ENCODE measurements at places on chromosomes 7 and 10. TPM values are rescaled to one million over a fixed set of nuclear protein-coding genes. Genes with fewer than 3 reads are reported as not detected.

DNA sequence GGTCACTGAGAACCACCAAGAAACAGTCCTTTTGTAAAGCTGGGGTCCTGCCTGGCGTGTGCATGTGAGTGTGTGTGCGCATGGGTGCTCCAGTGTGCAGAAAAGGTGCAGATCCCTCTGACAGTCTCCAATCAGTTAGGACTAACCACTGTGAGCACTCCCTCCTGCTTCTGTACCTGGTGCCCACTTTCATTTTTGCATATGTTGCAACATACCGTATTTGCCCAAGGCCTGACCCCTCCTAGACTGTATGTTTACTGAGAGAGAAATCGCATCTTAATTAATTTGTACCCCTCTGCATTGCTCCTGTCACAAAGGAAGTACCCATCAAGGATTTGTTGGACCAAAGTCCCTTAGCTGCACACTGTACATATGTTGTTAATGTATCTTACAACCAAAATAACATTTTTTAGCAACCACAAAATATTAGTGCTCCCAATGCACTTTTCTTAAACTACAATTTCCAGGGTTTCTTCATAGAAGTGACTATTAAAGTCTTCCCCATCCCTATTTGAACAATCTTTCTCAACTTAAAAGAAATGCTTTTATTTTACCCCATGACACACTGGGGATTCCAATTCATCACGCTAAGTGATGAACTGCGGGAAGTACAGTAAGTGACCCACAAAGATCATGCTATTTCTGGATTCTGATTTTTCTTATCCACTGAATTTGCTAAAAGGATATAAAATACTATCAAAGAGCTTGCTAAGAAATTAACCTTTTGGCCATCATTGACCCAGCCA, 16.6 kb downstream of the PAXIP1 start:
- H3K27ac ChIP-seq, result no peak overlapping the region
- H3K4me3 ChIP-seq, result no peak overlapping the region
- H3K27me3 ChIP-seq, result no peaks in the 10 kb centered on the region
- peaks cover 4% of the 10 kb centered on the region for H3K4me1 ChIP-seq
- H3K36me3 ChIP-seq, result peaks cover 2% of the 10 kb centered on the region
- DNase-seq, result no peak

DNA sequence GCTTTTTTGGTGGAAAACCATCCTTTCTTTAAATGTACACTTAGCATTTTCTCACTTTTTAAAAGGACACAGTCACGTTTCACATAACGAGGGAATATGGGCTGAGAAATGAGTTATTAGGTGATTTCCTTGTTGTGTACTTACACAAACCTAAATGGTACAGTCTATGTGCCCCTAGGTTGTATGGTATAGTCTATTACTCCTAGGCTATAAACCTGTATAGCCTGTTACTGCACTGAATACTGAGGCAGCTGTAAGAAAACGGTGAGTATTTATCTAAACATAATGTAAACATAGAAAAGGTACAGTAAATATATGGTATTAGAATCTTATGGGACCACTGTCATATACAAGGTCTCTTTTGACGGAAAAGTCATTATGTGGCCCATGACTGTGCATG, 913.5 kb upstream of the GHITM start:
- no peaks in the 10 kb centered on the region for H3K36me3 ChIP-seq
- DNase-seq, result no peak
- H3K27me3 ChIP-seq, result no peaks in the 10 kb centered on the region
- H3K4me3 ChIP-seq, result no peak overlapping the region

PKD2L1 gene
- polyA plus RNA-seq, result 0.06 TPM

DNA sequence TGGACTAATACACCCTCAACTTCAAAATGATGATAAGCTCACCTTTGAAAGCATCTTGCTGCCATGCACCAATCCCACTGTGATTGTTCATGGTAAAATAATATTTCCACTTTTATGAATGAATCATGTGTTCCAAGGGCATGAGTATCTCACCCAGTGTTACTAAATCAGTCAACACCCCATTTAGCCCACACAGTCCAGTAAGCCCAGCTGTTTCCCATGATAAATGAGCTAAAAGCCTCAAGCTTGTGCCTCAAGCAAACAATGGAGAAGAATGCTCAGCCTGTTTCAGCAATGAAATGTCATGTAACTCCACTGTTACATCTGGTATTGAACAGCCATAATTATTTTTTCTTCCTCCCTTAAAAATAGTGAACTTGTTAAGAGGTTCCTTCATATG, 442.5 kb downstream of the XPNPEP1 start:
- no peaks in the 10 kb centered on the region for H3K27me3 ChIP-seq
- H3K4me3 ChIP-seq, result no peak overlapping the region
- DNase-seq, result no peak
- H3K27ac ChIP-seq, result no peak overlapping the region

DNA sequence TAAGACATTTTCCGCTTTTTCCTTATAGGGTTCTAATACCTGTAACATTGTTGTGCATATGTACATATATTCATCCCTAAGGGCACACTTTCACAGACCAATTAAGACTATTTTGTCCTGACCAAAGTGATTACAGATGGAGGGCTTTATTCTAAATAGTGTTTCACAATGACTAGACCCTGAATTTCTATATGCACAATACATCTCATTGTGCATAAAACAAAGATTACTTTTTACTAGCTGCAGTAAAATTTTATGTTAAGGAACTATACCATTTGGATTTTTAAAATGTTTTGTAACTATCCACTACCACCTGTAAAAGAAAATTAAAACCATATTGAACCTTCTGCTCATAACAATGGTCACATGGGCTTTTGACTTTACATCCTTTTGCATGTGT, 87.8 kb downstream of the CTTNBP2 start:
- H3K4me3 ChIP-seq, result no peak overlapping the region
- no peaks in the 10 kb centered on the region for H3K4me1 ChIP-seq
- no peak overlapping the region for H3K27ac ChIP-seq
- no peaks in the 10 kb centered on the region for H3K36me3 ChIP-seq

GRCh38 chr7:92527300-92528187, 776 bp downstream of the PEX1 start:
- peak overlapping the region; percentile 73 for H3K4me3 ChIP-seq
- peaks cover 13% of the 10 kb centered on the region for H3K36me3 ChIP-seq
- peak overlapping the region; percentile 86 for H3K27ac ChIP-seq
- H3K4me1 ChIP-seq, result peaks cover 12% of the 10 kb centered on the region

DNA sequence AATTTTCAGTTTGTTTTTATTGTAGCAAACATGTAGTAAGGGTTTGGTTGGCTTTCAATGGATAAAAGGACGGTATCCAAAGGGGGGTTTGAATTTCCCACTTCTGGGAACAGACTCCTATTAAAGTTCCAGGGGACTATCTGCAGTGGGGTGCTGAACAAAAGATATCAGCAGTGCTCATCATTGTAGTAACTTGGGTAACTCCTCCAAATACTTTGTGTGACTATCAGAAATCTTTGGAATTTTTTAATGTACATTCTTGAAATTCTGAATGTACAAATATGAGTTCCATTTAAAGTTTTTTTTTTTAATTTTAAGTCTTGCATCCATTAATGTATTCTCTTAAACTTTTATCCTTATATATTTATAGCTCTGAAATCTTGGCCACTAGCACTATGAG, 42.1 kb downstream of the CYP51A1 start:
- no peak overlapping the region for H3K27ac ChIP-seq
- no peaks in the 10 kb centered on the region for H3K27me3 ChIP-seq
- no peaks in the 10 kb centered on the region for H3K4me1 ChIP-seq
- no peak overlapping the region for H3K4me3 ChIP-seq
- DNase-seq, result no peak

DNA sequence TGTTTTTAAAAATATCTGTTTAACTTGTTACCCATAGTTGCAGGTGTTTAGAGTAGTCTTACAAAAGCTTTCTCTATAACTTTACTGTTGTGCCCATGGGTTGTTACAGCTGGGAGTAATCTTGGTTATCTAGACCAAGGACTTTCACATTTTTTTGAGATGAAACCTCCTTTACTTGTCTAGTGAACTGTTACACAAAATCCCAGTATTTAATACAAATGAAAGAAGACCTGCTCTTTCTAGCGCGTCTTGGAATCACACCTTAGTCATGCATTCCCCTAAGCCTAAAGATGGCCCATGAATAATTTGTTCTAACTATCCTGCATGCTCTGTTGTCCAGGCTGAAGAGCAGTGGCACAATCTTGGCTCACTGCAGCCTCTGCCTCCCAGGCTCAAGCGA, 38.0 kb downstream of the CSGALNACT2 start:
- peaks cover 4% of the 10 kb centered on the region for H3K36me3 ChIP-seq
- H3K27me3 ChIP-seq, result no peaks in the 10 kb centered on the region
- no peak overlapping the region for H3K4me3 ChIP-seq
- DNase-seq, result no peak

DNA sequence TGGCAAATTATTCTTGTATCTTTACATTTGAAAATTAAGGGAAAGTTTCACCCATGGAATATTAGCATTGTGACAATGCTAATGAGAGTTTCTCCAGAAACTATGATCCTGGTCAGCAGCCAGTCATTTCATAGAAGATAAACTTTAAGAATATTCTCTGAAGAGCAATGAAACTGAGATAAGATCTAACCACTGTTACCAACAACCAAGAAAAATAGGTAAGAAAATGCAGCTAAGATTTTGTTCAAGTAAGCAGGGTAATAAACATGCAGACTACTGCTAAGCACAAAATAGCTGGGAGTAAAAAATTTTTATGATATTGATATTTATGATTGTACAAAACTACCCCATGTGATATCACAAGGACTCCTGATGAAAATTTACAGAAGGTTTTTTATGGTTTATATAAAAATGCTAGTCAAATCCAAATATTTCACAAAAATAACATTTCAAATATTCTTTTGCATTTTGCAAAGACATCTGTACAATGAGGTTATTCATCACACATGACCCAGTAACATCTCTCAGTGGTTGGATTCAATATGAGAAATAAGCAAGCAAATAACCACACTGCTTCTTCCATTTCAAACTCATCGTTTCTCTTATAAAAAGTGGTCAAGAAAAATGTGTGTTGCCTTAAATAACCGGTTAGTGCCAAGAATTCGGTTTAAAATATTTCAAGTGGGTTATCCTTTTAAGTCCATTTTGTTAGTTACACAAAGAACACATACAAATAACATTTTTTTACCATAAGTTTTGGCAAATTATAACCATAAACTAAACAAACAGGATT, 251.6 kb downstream of the DIP2C start:
- peaks cover 1% of the 10 kb centered on the region for H3K4me1 ChIP-seq
- no peaks in the 10 kb centered on the region for H3K27me3 ChIP-seq
- no peak overlapping the region for H3K27ac ChIP-seq
- H3K4me3 ChIP-seq, result no peak overlapping the region

DNA sequence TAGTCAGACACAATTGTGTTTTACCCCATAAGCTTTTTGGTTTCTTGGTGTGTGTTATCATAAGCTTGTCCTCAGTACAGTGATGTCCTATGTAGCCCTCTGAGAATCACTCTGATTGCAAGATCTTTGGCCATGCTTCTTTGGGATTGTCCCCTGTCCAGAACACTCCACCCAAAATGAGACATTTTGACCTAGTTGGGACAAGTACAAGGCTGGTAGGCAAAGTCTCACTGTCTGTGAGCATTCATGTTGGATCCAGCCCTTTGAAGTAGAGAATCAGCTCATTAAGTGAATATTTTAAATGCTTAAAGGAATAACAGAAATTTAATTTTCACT, 28.9 kb upstream of the PCGF5 start:
- H3K36me3 ChIP-seq, result no peaks in the 10 kb centered on the region
- no peak overlapping the region for H3K4me3 ChIP-seq
- no peak for DNase-seq
- no peaks in the 10 kb centered on the region for H3K4me1 ChIP-seq
- no peaks in the 10 kb centered on the region for H3K27me3 ChIP-seq
- H3K27ac ChIP-seq, result no peak overlapping the region

ZNF425 gene
- polyA plus RNA-seq, result 0.25 TPM

DNA sequence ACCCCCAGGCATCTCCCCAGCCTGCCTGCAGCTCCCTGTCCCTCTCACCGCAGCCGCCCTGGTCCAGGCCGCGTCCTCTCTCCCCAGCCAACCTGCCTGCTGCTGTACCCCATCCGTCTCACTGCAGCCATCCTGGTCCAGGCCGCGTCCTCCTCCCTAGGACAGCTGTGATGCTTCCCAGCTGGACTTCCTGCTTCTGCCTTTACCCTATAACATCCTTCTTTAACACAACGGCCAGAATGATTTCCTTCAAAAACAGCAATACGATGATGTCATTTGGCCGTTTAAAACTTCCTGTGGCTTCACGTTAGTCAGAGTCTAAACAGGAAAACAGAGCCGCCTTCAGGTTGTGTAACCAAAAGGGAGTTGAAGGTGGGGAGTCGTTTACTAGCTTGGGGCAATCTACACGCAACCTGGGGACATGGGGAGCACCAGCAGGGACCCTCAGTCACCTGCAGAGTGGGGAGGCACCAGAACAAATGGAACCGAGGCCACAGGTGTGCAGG, 32.2 kb upstream of the ZFAND2A start:
- H3K27ac ChIP-seq, result no peak overlapping the region
- H3K4me1 ChIP-seq, result no peaks in the 10 kb centered on the region
- no peaks in the 10 kb centered on the region for H3K36me3 ChIP-seq
- DNase-seq, result no peak

- no peaks in the 10 kb centered on the region for H3K36me3 ChIP-seq
- H3K4me1 ChIP-seq, result no peaks in the 10 kb centered on the region
- H3K27me3 ChIP-seq, result no peaks in the 10 kb centered on the region
- H3K27ac ChIP-seq, result no peak overlapping the region
- no peak for DNase-seq
These were observed 1194.4 kb upstream of the SORCS1 start for GRCh38 chr10:108358912-108359311.

DNA sequence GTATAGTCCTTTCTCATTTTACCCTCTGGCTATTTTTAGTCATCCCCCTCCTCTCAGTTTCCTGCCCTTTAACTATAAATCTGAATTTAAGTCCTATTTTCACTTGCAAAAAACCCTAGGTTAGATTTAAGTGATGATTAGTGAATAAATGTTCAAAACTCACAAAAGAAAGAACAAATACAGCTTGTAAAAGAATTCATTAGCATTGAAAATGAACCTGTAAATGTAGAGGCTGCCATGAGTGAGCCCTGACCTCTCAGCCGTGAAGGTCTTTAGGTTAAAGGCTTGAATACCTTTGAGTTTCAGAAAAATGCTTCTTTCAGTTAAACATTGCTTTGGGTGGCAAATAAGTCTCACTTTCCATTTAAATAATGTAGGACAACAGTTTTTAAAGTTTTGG, 2.0 kb upstream of the SLC16A12 start:
- no peak overlapping the region for H3K4me3 ChIP-seq
- peaks cover 11% of the 10 kb centered on the region for H3K4me1 ChIP-seq
- no peaks in the 10 kb centered on the region for H3K27me3 ChIP-seq

IFIT1B gene
- polyA plus RNA-seq, result not detected

- no peaks in the 10 kb centered on the region for H3K36me3 ChIP-seq
- no peak overlapping the region for H3K4me3 ChIP-seq
- H3K27me3 ChIP-seq, result no peaks in the 10 kb centered on the region
- DNase-seq, result no peak
- H3K27ac ChIP-seq, result no peak overlapping the region
These were observed 377.4 kb upstream of the PODXL start for GRCh38 chr7:131933751-131934289.

GRCh38 chr10:79470096-79470495, 24.7 kb upstream of the ZCCHC24 start:
- no peaks in the 10 kb centered on the region for H3K36me3 ChIP-seq
- H3K27ac ChIP-seq, result no peak overlapping the region
- no peak overlapping the region for H3K4me3 ChIP-seq
- peaks cover 7% of the 10 kb centered on the region for H3K4me1 ChIP-seq
- H3K27me3 ChIP-seq, result no peaks in the 10 kb centered on the region

OPN4 gene
- not detected for polyA plus RNA-seq

Measured in liver (tissue), 10 donors.